ENCODE measurements at places on chromosomes 5 and 9. TPM values are rescaled to one million over a fixed set of nuclear protein-coding genes. Genes with fewer than 3 reads are reported as not detected.

Gene IFNB1
- total RNA-seq = not detected

Gene GADD45G
- 6.8 TPM for total RNA-seq

Gene IFNA13
- total RNA-seq = not detected

Gene MAPKAP1
- total RNA-seq = 60.3 TPM

Gene PLPPR1
- total RNA-seq = not detected

Gene GLDC
- total RNA-seq = 0.70 TPM

Gene TSSK1B
- total RNA-seq = not detected

Gene CFAP157
- total RNA-seq = not detected

DNA sequence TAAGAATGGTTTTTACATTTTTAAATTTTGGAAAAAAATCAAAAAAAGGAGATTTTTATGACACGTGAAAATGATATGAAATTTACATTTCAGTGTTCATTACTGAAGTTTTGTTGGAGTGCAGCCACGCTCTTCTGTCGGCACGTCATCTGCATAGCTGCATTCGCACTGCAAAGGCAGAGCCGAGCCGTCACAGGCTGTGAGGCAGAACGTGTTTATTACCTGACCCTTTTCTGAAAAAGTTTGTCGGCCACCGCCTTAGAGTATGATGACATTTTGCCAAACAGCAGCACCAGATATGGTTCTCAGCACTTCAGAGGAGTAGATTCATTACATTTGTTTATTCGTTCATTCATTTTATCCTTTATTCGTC, 24.1 kb downstream of the HRH2 start:
- peaks cover 22% of the 10 kb centered on the region for H3K36me3 ChIP-seq
- no peak overlapping the region for H3K4me3 ChIP-seq
- H3K4me1 ChIP-seq = peaks cover 7% of the 10 kb centered on the region
- no peak overlapping the region for H3K27ac ChIP-seq

- no peaks in the 10 kb centered on the region for H3K27me3 ChIP-seq
- H3K4me1 ChIP-seq = no peaks in the 10 kb centered on the region
- no peak overlapping the region for H3K27ac ChIP-seq
- DNase-seq = no peak
Observed at GRCh38 chr9:37336150-37336549, 86.3 kb upstream of the GRHPR start.

DNA sequence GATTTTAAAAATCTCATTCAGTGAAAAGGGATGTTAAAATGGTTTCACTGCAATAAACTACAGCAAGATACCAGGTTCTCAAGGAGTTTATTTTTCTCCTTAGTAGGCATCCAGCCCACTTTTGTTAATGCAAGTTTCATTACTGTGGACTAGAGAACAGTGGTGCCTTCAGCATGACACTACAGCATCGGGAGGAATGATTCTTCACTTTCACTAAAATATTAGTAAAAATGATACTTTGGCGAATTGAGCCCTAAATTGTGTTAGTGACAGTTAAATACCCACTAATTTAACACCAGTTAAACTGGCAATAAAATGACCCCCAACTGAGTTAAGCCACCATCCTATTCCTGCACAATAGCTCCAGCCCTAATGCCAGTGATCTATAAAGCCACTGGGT, 152.2 kb upstream of the MPDZ start:
- no peaks in the 10 kb centered on the region for H3K27me3 ChIP-seq
- H3K4me3 ChIP-seq = no peak overlapping the region
- no peak overlapping the region for H3K27ac ChIP-seq
- no peak for DNase-seq

GRCh38 chr5:17121776-17122175, 95.7 kb upstream of the BASP1 start:
- DNase-seq = no peak
- H3K4me3 ChIP-seq = no peak overlapping the region
- H3K4me1 ChIP-seq = no peaks in the 10 kb centered on the region
- no peaks in the 10 kb centered on the region for H3K27me3 ChIP-seq
- H3K36me3 ChIP-seq = no peaks in the 10 kb centered on the region

DNA sequence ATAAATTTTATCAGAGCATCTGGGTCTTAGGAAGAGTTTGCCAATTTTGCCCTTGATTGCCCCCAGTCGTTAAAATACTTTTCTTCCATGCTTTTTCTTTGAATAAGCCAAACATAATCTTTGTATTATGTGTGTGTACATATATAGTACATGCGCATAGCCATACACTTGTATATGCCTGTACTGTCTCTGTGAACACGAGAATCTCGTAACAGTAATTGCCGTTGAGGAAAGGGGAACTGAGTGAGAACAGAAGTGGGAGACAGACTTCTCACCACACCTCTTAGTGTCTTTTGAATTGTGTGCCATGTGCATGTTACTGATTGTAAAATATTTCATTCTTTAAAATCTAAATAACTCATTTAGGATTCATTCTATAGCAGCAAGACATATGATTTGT, 79.6 kb upstream of the GRHPR start:
- no peak for DNase-seq
- H3K4me3 ChIP-seq = no peak overlapping the region
- no peaks in the 10 kb centered on the region for H3K27me3 ChIP-seq
- no peaks in the 10 kb centered on the region for H3K4me1 ChIP-seq
- H3K36me3 ChIP-seq = peaks cover 3% of the 10 kb centered on the region

GRCh38 chr9:87137718-87138117, 190.4 kb upstream of the GAS1 start:
- H3K4me1 ChIP-seq = no peaks in the 10 kb centered on the region
- H3K4me3 ChIP-seq = no peak overlapping the region
- no peak overlapping the region for H3K27ac ChIP-seq
- DNase-seq = no peak

DNA sequence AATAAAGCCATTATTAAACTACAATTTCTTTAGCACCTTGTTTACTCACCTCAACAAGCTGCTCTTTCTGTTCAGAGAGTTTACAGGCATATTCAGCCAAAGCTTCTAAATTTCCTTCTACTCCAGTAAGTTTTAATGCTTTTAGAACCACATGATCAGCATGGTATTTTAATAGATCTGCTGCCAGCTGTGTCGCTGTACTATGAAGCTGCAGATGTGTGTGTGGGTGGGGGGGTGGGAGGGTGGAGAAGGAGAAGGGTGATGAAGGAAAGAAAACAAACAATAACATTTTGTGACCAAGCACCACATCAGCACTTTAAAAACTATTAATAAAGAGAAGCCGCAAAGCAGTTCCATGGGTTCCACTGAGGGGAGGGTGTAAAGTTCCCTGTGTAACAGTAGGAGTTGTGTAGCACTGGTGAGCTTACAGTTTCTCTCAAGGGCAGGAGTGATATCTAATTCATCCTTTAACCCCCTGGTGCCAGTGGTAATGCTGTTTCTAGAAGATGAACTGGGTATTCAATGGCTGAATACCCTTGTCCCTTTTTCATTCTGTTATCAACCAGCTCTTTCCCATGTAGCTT, 38.5 kb downstream of the ABITRAM start:
- H3K27ac ChIP-seq = no peak overlapping the region
- no peak for DNase-seq
- no peaks in the 10 kb centered on the region for H3K27me3 ChIP-seq
- no peak overlapping the region for H3K4me3 ChIP-seq

DNA sequence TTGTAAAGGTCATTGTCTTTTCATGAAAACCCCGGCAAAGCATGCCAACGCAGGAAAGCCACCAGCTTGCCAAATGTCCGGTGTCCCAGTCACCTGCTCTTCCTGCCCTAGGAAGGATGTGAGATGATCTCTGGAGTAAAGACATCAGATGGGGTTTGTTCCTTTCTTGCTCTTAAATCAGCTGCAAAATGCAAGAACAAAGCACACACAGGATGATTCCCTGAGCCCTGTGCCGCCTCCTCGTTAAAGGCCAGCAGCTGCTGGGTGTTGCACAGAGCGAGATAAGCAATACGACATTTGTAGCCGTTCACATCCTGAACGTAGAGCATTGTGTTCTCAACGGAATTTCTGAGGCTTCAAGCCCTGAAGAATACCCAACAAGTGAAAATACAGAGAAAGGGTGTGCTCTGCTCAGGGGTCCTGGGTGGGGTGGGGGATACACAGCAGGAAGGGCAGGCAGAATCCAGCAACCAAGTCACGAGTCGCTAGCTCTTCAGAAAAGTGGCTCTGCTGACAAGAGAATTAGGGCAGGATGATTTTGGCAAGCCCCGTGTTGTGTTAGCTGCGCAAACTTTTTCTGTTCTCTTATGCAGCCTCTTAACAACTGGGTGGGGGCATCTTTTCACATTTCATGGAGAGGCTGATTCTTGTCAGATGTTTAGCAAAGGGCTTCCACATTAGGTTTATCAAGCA, 229.2 kb upstream of the MAP3K1 start:
- H3K27ac ChIP-seq = peak overlapping the region; percentile 97
- H3K36me3 ChIP-seq = no peaks in the 10 kb centered on the region
- H3K4me1 ChIP-seq = peaks cover 40% of the 10 kb centered on the region
- peak overlapping the region; percentile 26 for H3K4me3 ChIP-seq
- DNase-seq = peak; percentile 18

DNA sequence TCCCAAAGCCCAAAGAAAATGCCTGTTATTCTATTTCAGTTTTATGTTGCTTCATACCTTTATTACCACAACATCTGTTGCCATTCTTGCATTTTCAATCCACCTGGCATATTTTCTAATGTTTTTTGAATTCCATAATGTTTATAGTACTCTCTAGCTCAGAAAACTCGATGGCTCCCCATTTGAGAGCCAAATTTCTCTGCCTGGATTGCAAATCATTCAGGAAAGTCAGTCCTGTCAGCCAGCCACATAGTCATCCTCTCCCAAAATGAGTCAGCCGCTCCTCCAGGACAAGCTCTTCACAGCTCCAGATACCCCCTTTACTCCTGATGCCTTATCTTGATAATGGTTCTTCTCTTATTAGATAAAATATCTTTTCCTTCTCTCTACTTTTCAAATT, 78.2 kb upstream of the ADCY2 start:
- H3K4me3 ChIP-seq = no peak overlapping the region
- H3K27me3 ChIP-seq = no peaks in the 10 kb centered on the region
- no peak overlapping the region for H3K27ac ChIP-seq
- H3K36me3 ChIP-seq = no peaks in the 10 kb centered on the region
- no peaks in the 10 kb centered on the region for H3K4me1 ChIP-seq
- no peak for DNase-seq

GRCh38 chr9:110659891-110660541, 8.6 kb upstream of the MUSK start:
- H3K4me1 ChIP-seq = no peaks in the 10 kb centered on the region
- no peak for DNase-seq
- H3K36me3 ChIP-seq = no peaks in the 10 kb centered on the region

DNA sequence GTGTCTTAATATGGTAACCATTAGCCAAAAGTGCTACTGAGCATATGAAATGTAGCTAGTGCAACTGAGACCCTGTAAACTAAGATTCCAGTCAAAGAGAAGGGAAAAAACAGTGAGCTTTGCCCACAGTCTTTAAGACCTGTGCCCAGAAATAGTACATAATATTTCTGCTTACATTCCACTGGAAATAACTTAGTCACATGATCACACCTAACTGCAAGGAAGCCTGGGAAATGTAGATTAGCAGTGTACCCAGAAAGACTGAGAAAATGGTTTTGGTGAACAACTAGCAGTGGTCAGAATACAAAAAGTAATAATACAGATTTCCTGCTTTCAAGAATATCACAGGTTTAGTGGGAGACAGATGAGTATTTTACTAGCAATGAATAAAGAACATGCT, 2.5 kb upstream of the CPLANE1 start:
- DNase-seq = no peak
- H3K36me3 ChIP-seq = no peaks in the 10 kb centered on the region

DNA sequence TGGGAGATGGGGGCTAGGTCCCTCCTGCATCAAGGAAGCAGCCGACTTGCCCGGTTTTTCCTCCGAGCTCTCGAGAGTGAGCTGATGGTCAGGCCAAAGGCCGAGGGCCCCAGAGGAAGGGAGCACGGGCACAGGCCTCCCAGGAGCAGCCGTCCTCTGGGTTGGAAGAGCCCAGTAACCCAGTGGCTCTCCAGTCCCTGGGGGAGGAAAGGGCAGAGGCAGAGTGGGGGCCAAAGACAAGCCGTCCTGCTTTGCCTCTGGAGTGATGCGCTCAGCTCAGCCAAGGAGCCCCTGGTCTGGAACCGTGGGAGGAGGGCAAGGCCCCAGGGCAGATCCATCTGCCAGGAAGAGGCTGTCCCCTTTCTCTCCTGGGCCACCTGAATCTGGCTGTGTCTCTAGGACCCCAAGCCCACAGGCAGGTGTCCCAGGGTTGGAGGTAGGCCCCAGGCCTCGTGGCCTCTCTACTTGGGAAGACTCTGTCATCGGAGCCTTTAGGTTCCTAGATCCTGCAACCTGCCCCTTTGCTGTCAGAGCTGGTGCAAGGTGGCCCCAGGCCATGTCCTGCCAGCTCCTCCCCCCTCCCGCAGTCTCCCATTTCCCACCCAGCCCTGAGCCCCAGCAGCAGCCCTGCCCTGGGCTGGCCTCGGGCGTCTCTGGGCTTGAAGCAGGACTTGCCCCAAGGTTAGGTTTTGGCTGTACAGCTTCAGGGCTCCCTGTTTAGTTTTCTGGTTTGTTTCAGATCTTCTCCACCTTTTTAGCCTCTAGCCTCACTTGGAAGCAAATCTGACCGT, 224.1 kb downstream of the CACNA1B start:
- H3K4me1 ChIP-seq = no peaks in the 10 kb centered on the region
- no peak for DNase-seq
- H3K27ac ChIP-seq = no peak overlapping the region
- H3K27me3 ChIP-seq = no peaks in the 10 kb centered on the region
- no peak overlapping the region for H3K4me3 ChIP-seq

DNA sequence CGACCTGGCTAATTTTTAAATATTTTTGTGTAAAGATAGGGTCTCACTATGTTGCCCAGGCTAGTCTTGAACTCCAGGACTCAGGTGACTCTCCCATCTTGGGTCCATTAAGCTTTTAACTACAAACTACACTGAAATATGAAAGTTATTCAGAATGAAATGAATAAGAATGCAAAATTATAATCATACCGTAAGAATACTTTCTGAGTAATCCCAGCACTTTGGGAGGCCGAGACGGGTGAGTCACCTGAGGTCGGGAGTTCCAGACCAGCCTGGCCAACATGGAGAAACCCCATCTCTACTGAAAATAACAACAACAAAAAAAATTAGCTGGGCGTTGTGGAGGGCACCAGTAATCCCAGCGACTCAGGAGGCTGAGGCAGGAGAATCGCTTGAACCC, 1.1 kb upstream of the ORM1 start:
- H3K4me1 ChIP-seq = no peaks in the 10 kb centered on the region
- no peak for DNase-seq
- H3K27ac ChIP-seq = no peak overlapping the region
- no peak overlapping the region for H3K4me3 ChIP-seq
- H3K36me3 ChIP-seq = no peaks in the 10 kb centered on the region
- H3K27me3 ChIP-seq = no peaks in the 10 kb centered on the region

GRCh38 chr5:109619021-109619460, 70.7 kb upstream of the MAN2A1 start:
- no peaks in the 10 kb centered on the region for H3K4me1 ChIP-seq
- H3K4me3 ChIP-seq = no peak overlapping the region
- DNase-seq = no peak
- no peak overlapping the region for H3K27ac ChIP-seq
- H3K36me3 ChIP-seq = no peaks in the 10 kb centered on the region

GRCh38 chr9:137550231-137550621, at the start of gene PNPLA7:
Gene PNPLA7, minus strand, starts transcription at chr9:137550402. Its CDS starts 205 bp downstream, at chr9:137550197.
- H3K27ac ChIP-seq = peak within 1 kb of the TSS; percentile 44
- peak within 1 kb of the TSS; percentile 65 for H3K4me3 ChIP-seq
- peaks cover 2% of the 10 kb centered on the region for H3K27me3 ChIP-seq
- H3K4me1 ChIP-seq = peaks cover 8% of the 10 kb centered on the region
- peak; percentile 30 for DNase-seq
